Activated gamma-delta T cell treated with Interleukin-2 at 50 U/mL for 16 hours (primary cell): ENCODE measurements at places on chromosomes 6 and 20.

GRCh38 chr20:53949319-53949839 is 121.0 kb downstream of the BCAS1 start:
- DNase-seq = peak; percentile 71

- no peak for DNase-seq
Observed at GRCh38 chr20:37611346-37611745, 82.5 kb upstream of the CTNNBL1 start.

GRCh38 chr6:89145956-89146717 is at the start of gene PM20D2:
TSS of gene PM20D2 (plus strand) at chr6:89146055. CDS start at chr6:89146145, 90 bp downstream.
- DNase-seq = peak; percentile 53

DNA sequence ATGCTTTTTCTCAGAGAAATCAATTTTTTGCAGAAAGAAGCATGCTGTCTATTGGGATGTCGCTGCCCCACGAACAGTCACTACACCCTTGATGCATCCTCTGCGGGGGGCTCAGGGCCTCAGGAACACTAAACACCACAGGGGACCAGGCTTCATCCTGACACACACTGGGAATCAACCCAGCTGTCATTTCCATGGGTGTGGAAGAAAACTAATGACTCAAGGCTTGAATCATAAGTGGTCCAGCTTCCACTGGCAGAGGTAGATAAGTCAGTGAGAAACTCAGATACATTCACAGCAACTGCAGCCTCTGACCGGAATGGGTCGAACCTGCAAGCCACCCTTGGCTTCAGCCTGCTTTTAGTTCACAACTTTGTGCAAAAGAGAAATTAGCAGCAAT is 81.3 kb upstream of the SPTLC3 start:
- no peak for DNase-seq

DNA sequence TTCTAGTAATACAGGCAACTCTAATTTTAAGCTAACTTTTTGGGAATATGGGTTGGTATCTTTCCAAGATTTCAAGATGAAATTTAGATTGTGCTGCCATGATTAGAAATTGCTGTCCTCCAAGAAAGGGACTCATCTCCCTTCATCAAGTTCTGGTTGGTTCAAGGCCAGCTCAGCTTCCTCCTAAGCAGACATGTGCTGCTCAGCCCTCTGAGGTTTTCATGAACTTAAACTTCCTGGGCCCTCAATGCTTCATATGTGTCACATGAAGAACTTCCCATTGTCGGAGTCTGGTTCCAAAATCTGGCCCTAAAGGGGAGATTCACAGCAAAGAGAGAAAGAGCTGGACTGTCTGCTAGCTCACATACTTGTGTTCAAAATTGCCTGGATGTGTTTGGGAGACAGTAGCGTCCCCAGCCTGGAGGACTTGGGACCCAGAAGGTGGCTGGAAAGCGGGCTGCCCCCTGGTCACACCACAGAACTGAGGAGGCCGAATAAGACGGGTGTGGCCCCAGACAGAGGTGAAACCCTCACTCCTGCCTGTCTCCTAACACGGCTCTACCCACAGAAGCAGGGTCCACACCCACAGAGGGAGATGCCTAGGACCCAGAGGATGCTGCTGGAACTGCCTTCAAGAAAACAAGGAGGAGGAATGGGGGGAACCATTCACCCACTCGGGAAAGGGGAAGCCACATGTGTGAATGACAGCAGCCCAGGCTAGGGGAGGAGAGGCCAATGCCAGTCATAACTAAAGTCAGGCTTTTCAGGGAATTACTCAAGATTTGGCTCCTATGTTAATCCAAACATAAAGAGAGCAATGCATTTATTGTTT is 54.3 kb upstream of the GPR31 start:
- no peak for DNase-seq

DNA sequence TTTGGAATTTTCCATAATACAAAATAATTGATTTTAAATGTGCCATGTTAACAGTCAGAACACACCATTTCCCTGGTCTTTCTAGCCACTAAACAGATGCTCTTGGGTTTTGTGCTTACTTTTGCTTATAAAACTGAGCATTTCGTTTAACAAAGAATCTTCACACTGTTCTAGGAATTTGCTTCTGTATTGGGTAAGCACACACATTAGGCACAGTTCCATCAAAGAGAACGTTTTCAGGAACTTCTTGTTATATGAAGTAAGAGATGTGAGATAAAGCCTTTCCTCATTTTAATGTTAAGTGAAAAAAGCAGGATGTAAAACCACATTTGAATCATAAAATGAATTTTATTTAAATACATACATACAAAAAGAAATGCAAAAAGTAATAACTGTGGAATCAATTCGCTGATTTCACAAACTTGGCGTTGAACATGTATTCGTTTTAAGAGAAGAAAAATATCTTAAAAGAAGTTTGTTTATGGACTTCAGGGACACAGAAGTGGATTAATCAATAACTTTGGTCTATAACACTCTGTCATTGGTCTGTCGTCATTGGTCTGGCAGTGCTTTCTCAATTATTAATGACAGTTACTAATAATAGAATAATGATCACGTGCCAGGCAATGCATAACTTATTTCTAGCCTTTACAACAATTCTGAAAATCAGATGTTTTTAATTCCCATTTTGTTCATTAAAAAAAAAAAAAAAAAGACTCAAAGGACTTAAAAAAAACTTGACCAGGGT is 199.9 kb upstream of the PRDM1 start:
- DNase-seq = no peak

DNA sequence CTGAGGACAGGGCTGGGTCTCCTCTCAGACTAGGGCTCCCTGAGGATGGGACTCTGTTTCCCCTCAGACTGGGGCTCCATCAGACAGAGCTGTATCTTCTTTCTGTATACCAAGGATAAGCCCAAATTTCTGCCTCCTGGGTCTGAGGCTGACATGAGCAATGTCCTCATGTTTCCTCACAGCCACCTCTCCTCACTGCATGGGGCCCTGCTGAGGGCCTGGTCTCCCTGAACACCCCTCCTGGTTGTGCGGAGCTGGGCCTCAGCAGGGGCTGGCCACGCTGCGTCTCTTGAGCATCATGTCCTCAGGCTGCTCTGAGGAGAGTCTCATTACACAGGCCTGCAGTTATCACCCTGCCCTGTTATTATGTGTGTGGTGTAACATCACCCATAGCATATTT is 144.6 kb downstream of the LRFN2 start:
- no peak for DNase-seq

- no peak for DNase-seq
Observed at GRCh38 chr6:150668900-150669302, 69.2 kb downstream of the PLEKHG1 start.

GRCh38 chr6:72524011-72524645 is 97.7 kb upstream of the KCNQ5 start:
- no peak for DNase-seq

DNA sequence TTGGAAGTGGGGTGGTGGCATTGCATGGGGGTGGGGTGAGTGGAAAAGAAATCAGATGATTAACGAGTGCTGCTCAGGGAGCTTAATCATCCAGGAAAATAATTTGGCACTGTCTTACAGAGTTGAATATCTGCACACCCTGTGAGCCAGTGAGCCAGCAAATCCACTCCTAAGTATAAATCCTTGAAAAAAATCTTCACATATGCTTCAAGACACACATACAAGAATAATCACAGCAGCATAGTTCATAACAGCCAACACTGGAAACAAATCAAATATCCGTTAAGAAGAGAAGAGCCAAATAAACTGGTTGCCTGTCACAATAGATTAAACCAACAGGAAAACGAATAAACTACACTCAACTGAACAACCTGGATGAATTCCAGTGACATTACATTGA is 62.8 kb downstream of the SAMD3 start:
- DNase-seq = no peak

DNA sequence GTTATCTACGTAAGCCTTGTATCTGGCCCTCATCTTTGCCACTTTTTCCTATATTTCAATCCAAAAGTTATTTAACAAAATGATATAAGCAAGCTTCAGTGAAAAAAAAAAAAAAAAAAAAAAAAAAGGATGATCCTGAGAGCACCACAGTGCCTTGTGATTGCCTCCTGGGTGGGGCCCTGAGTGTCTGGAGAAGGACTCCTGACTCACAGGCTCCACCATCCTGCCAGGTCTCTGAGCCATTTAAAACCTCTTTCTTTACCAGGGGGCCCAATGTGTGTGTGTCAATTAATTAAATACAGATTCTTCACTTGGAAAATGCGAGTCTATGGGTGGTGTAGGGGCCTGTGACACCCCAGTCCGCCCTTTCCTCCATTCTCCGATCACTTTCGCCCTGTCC is 105.2 kb downstream of the SMOC2 start:
- no peak for DNase-seq

- no peak for DNase-seq
Observed at GRCh38 chr6:35038076-35038475, 103.1 kb downstream of the TCP11 start.
